Calu3 (cell line): ENCODE measurements at places on chromosomes 7 and 10. TPM values are rescaled to one million over a fixed set of nuclear protein-coding genes. Genes with fewer than 3 reads are reported as not detected.
A peak's percentile ranks its signal among the peaks of the same experiment; 100 is the strongest.

- no peak overlapping the region for H3K27ac ChIP-seq
- no peaks in the 10 kb centered on the region for H3K36me3 ChIP-seq
- no peak overlapping the region for H3K4me3 ChIP-seq
- no peaks in the 10 kb centered on the region for H3K27me3 ChIP-seq
Observed at GRCh38 chr7:6248581-6248980, 23.8 kb downstream of the CYTH3 start.

- peak overlapping the region; percentile 100 for H3K27ac ChIP-seq
- H3K27me3 ChIP-seq, result no peaks in the 10 kb centered on the region
- peak; percentile 82 for DNase-seq
- peak overlapping the region; percentile 66 for H3K4me3 ChIP-seq
Observed at GRCh38 chr10:103241262-103242011, 4.2 kb upstream of the RPEL1 start.

GRCh38 chr7:2870471-2870931 lies 26.4 kb upstream of the GNA12 start:
- H3K36me3 ChIP-seq, result peaks cover 14% of the 10 kb centered on the region
- H3K27ac ChIP-seq, result peak overlapping the region; percentile 3
- peak; percentile 78 for DNase-seq
- peak overlapping the region; percentile 3 for H3K4me3 ChIP-seq

DNA sequence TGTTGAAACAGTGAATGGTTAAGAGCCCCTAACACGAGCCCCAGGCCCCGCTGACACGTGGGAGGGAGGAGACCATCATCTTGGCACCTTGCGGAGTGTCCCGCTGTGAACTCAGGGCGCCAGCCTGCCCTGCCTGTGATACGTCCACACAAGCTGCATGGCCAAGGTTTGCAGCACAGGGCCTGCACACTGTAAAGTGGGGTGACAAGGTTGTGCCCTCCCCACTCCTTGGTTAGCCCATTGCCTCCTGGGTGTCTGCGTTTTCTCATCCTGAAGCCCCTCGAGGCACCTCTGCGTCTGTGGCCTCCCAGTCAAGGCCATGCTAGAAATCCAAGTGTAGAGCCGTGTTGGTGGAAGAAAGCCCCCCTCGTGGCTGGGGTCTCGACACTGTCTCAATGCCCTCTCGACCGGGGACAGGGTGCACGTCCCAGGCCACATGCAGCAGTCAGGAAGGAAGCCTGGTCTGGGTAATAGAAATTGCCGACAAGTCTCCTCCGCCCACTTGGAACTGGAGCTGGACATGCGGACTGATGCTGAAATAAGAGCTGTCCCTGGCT lies 192.1 kb downstream of the DNAJB6 start:
- DNase-seq, result no peak
- H3K4me1 ChIP-seq, result no peaks in the 10 kb centered on the region
- H3K27me3 ChIP-seq, result peaks cover 29% of the 10 kb centered on the region

DNA sequence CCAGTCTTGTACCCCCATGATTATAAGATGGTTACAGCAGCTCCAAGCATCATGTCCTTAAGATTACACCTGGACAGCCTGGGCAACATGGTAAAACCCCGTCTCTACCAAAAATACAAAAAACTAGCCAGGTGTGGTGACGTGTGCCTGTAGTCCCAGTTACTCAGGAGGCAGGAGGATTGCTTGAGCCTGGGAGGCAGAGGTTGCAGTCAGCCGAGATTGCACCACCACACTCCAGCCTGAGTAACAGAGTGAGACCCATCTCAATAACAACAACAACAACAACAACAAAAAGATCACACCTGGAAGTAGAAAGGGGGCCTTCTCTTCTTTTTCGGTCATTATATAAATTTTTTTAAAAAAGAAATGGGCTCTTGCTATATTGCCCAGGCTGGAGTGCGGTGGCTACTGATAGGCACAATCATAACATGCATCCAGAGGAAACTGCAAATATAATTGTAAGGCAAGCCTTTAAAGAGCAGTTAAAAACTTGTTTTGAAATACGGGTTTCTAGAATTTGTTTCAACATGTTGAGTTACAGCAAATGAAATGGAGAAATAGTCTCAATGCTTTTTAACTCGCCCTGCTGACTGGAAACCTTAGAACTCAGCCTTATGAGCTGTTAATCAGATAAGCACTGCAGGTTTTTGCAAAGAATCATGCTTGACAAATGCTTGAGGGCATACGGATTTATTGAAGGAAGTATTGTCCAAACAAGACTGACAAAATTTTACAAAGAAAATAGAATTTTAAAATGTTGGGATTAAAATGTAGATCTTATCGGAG lies 4.7 kb upstream of the ENTPD7 start:
- no peaks in the 10 kb centered on the region for H3K4me1 ChIP-seq
- H3K27me3 ChIP-seq, result peaks cover 39% of the 10 kb centered on the region
- no peak overlapping the region for H3K4me3 ChIP-seq
- DNase-seq, result no peak

- no peak for DNase-seq
- no peak overlapping the region for H3K27ac ChIP-seq
- H3K27me3 ChIP-seq, result no peaks in the 10 kb centered on the region
- H3K4me1 ChIP-seq, result no peaks in the 10 kb centered on the region
- no peaks in the 10 kb centered on the region for H3K36me3 ChIP-seq
Observed at GRCh38 chr7:87918740-87919139, 15.3 kb upstream of the ADAM22 start.

GRCh38 chr7:2738766-2739549 lies 51.0 kb downstream of the AMZ1 start:
- H3K27ac ChIP-seq, result no peak overlapping the region
- peaks cover 7% of the 10 kb centered on the region for H3K4me1 ChIP-seq
- DNase-seq, result no peak

DNA sequence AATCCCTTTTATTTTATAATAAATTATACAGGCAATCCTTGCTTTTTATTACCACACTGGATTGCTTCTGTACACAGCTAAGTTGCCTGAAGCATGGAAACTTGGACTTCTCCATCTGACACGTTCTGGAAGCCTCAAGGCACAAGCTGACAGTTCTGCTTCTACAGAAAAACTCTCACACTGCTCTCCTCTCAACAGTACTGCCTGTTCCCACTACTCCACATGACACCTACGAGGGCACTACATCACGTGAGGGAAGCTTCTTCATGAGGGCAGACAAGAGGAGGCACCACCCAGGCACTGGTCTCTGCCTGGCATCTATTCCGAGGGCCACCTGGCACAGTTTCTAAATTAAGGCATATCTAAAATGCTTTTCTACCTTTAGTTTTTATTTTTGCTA lies 16.8 kb upstream of the FAM133B start:
- peaks cover 8% of the 10 kb centered on the region for H3K4me1 ChIP-seq
- H3K4me3 ChIP-seq, result no peak overlapping the region
- H3K27ac ChIP-seq, result no peak overlapping the region
- DNase-seq, result no peak

DNA sequence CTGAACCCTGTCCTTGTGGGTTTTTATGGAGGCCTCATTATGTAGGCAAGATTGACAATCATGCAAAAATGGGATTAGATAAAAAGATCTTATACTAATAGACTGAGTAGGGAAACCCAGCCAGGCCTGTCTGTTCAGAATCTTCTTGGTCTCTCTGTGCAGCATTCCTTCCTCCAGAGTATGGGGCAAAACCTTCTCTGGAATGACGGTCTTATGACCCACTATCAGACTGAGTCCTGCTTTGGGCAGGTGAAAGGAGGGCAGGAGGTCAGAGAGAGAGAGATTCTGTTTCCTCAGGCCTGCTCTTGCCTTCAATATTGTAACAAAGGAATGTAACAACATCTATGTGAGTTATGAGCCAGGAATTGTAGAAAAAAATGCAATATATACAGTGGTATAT lies 182.6 kb downstream of the DNAJC1 start:
- H3K36me3 ChIP-seq, result no peaks in the 10 kb centered on the region
- DNase-seq, result no peak
- no peak overlapping the region for H3K4me3 ChIP-seq
- H3K27me3 ChIP-seq, result no peaks in the 10 kb centered on the region
- no peaks in the 10 kb centered on the region for H3K4me1 ChIP-seq

- no peak overlapping the region for H3K4me3 ChIP-seq
- no peak for DNase-seq
- H3K27me3 ChIP-seq, result no peaks in the 10 kb centered on the region
- H3K27ac ChIP-seq, result no peak overlapping the region
- H3K4me1 ChIP-seq, result no peaks in the 10 kb centered on the region
Observed at GRCh38 chr7:42548816-42549611, 312.0 kb upstream of the GLI3 start.

GRCh38 chr10:102231357-102232318 lies 5.5 kb downstream of the ELOVL3 start:
- H3K4me3 ChIP-seq, result peak overlapping the region; percentile 70
- H3K4me1 ChIP-seq, result peaks cover 7% of the 10 kb centered on the region
- peaks cover 16% of the 10 kb centered on the region for H3K36me3 ChIP-seq
- H3K27ac ChIP-seq, result no peak overlapping the region
- DNase-seq, result peak; percentile 79
- peaks cover 45% of the 10 kb centered on the region for H3K27me3 ChIP-seq

ANXA8L1 gene
- total RNA-seq, result 0.56 and 0.57 TPM in 2 replicates

UNC5B gene
- total RNA-seq, result 0.07 and 0.39 TPM in 2 replicates

ACSL5 gene
- total RNA-seq, result 35.3 and 59.2 TPM in 2 replicates
